Effector memory CD8-positive, alpha-beta T cell (primary cell): ENCODE measurements at places on chromosomes 2 and 18.

GRCh38 chr18:45026162-45026561 lies 345.5 kb downstream of the SETBP1 start:
- no peak for DNase-seq

DNA sequence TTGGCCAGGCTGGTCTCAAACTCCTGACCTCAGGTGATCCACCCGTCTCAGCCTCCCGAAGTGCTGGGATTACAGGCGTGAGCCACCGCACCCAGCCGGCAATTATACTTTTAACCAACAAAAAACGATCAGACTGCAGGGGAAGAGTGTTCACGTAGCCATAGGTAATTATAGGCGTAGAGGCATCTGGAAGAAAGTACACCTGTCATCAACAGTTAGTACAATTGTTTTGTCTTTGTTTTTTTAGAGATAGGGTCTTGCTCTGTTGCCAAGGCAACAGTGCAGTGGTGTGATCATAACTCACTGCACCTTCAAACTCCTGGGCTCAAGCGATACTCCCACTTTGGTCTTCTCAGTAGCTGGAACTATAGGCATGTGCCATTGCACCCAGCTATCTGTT lies 20.0 kb downstream of the ST3GAL5 start:
- DNase-seq: no peak

- no peak for DNase-seq
These were observed 274.8 kb upstream of the SLC39A10 start for GRCh38 chr2:195382186-195382585.

GRCh38 chr2:217096474-217097225 lies 236.8 kb upstream of the TNP1 start:
- DNase-seq: no peak

- no peak for DNase-seq
These were observed 10.8 kb downstream of the SPR start for GRCh38 chr2:72897785-72898584.
